Midbrain (tissue), 1 donor: ENCODE measurements at places on chromosomes 3 and 15.

GRCh38 chr3:9970020-9970652, 16.5 kb downstream of the EMC3 start:
- no peak for DNase-seq

GRCh38 chr15:100759106-100759505, 120.5 kb upstream of the ALDH1A3 start:
- no peak for DNase-seq

- peak; percentile 92 for DNase-seq
Measured at GRCh38 chr15:96330450-96331143, at the start of gene NR2F2. Gene NR2F2 (plus strand): TSS chr15:96330700. CDS start chr15:96332106, 1,406 bp downstream.

- DNase-seq, result no peak
Measured at GRCh38 chr3:56921573-56922453, 120.1 kb upstream of the ARHGEF3 start.

DNA sequence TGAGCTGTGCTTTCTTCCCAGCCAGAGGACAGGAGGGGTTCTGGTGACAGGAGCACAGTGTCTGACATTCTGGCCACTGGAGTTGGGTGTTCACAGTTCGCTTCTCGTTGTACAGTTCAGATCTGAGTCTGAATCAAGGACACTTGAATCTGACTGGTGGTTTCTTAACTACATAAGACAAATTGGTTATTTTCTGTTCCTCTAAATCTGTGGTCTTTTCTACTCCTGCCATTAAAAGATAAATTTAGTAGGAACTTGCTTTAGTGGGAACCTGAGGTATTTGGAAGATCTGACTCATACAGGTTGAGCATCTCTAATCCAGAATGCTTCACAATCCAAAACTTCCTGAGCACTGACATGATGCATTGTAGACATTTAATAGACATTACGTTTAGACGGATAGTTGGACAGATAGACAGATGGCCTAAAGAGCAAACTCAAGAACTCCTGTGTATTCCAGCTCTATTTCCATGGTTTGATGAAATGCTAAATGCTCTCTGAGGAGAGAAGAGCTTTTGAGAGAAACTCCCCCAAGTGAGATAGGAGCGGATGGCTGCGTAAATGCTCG, 71.0 kb downstream of the CCK start:
- DNase-seq, result no peak

GRCh38 chr3:43019006-43019809, 40.1 kb downstream of the GASK1A start:
- no peak for DNase-seq
